ENCODE measurements at places on chromosomes 12 and 14.

DNA sequence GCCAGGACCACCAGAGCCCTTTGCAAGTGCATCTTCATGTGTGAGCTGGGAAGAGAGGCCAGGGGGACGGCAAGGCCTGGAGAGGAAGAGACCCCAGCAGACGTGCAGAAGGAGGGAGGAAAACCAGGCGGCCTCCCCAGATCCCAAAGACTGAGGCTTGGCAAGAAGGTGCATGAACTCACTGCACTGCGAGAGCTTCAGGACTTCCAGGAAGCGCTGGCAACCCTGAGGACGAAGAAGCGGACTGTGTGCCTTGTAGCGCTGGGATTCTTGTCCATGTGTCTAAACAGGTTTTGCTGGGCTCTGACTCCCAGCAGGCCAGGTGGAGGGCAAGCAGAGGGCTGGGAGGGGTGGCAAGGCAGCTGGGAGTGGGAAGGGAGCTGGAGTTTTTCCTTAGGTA, 939 bp downstream of the TGFB3 start:
- no peak for DNase-seq

DNA sequence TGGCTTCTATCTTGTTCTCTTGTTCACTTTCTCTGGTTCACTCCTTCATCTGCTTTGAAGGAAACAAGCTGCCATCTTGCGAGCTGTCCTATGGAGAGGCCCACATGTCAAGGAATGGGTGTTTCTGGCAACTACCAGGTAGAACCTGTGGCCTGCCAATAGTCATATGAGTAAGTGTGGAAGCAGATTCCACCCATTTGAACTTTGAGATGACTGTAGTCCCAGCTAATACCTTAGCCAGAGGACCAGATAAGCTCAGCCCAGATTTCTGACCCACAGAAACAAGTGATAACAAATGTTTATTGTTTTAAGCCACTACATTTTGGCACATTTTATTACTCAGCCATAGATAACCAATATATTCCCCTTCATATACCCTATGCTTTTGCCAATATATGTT, 4.0 kb upstream of the SLC38A2 start:
- DNase-seq, result no peak

GRCh38 chr14:69749956-69750355, 17.0 kb upstream of the SRSF5 start:
- no peak for DNase-seq

GRCh38 chr14:104266631-104267575, 128.5 kb downstream of the KIF26A start:
- no peak for DNase-seq

- DNase-seq, result peak; percentile 27
These were observed 481.8 kb downstream of the TMEM117 start for GRCh38 chr12:44317651-44318126.

All from fibroblast of gingiva (primary cell).